Large intestine (tissue), 12 donors: ENCODE measurements at places on chromosomes 3 and 15.

DNA sequence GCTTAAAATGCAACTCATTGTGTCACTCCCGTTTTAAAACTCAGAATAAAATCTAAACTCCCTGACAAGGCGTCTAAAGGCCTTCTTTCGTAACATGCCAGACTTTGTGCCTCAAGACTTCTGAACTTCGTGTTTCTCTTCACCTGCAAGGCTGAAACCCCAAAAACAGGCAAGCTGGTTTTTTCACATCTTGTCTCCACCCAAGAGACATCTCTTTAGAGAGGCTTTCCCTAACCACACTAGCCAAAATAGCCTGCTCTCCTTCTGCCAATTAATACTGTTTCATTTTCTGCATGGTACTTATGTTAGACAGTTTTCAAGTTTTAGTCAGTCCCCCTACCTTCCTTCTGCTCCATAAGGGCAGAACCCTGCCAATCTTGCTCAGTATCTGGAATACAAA, 41.6 kb downstream of the RAF1 start:
- peak; percentile 3 for DNase-seq

DNA sequence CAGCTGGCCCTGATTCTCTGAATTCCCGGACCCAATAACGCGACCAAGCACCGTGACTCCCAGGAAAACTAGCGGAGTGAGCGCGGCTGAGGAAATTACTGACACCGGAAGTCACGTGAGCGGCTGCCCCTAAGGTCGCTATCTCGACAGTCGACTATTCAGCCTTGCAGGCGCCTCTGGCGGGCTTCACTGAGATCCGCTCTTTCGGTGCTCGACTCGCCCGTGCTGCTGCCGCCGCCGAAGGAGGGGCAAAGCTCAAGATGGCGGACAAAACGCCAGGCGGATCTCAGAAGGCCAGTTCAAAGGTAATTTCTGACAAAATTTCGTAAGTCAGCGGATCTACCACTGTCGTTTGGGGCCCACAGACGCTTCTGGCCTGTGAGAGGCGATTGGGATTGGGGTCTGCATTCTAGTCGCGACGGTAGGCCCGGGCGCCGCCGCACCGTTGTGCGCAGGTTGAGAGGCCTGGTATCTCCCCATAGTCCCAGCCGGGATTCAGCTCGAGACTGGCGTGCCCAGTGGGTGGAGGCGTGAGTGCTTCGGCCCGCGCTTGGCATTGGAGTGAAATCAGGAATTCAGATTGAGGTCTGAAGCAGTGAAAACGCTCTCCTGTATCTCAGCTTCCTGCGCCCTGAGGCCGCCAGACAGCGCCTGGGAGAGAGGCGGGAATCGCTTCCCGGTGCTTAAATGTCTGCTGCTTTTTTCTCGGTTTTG, at the start of gene U2SURP:
U2SURP (plus strand) TSS at position 202 of the 714 bp plus-strand sequence; CDS start at position 261, 59 bp downstream.
- DNase-seq, result peak; percentile 99

DNA sequence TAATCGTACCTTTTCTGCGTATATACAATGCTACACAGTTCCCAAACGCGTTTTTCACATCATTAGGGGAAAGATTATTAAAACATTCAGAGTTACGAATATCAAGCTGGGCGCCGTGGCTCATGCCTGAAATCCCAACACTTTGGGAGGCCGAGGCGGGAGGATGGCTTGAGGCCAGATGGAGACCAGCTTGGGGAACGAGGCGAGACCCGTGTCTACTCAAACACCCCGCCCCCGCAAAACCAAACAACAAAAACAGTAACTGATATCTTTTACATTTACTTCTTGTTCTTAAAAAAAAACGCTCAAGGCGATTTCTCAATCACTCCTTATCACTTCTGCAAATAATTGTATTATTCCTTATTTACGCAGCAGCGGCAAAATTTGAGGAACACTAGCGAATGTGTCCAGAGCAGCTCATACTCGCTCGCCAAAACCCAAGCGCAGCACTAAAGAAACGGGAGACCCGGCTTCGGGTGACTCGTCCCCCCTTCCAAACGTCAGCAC, 1.2 kb downstream of the ZBTB11 start:
- peak; percentile 6 for DNase-seq

- DNase-seq, result no peak
Measured at GRCh38 chr3:32996048-32996754, 44.8 kb downstream of the CCR4 start.

DNA sequence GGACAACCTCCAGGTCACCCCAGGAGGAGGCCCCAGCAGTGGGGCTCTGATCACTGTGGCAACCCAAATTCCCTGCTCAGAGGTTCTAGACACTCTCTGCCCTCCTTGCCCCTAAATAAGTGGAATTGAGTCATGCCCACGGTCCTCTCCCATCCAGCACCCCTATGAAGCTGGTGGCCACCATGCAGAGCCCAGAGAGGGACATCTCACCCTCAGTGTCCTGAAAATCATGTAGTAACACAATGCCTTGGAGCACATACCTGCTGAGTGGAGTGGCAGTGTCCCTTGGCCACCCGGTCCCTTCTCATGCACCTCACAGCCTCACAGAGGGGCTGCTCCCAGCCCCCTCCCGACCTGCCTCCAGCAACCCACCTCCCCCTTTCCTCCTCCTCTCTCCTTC, 114.3 kb upstream of the MEF2A start:
- no peak for DNase-seq

- no peak for DNase-seq
Measured at GRCh38 chr3:170679190-170679589, 93.3 kb upstream of the SLC7A14 start.

DNA sequence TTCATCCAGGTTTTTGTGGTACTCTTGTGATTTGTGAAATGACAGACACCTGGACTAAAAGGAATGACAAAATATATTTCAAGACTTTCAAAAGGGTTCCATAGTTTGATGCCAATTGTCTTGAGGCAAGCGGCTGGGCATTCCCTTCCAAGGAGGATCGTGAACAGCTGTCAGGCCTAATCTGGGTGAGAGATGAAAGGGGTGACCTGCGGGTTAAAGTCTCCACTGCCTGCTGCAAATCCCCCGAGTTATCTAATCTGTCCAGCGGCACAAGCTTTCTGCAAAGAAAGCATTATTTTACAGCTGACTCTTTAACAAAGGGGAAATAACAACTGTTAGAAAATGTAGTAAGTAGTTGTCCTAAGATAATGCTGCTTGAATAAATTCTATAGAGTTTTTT, 128.7 kb upstream of the MB21D2 start:
- peak; percentile 55 for DNase-seq

DNA sequence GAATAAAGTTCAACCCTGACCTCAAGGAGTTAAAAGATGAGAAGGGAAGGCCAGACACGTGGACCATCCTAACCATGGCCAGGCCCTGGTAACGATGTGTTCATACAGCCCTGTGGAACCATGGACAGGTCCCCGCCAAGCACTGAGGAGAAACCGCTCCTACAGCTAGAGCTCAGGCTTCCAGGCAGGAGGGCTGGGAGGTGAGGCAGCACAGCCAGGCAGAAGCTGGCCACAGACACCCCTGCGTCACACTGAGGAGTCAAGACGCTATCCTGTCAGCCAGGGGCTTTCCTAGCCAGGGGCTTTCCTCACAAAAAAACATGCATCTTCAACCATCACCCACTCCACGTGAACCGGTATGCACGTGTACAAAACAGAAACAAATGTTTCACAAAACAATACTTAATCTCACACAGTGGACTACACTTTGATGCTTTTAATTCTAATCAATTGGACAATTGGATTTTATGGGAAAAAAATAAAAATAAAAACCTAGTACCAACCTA, 73.2 kb downstream of the TBC1D2B start:
- no peak for DNase-seq

GRCh38 chr3:130826516-130827182, 67.2 kb upstream of the ATP2C1 start:
- peak; percentile 40 for DNase-seq

- DNase-seq, result no peak
Measured at GRCh38 chr3:160781863-160782262, 25.8 kb downstream of the PPM1L start.

DNA sequence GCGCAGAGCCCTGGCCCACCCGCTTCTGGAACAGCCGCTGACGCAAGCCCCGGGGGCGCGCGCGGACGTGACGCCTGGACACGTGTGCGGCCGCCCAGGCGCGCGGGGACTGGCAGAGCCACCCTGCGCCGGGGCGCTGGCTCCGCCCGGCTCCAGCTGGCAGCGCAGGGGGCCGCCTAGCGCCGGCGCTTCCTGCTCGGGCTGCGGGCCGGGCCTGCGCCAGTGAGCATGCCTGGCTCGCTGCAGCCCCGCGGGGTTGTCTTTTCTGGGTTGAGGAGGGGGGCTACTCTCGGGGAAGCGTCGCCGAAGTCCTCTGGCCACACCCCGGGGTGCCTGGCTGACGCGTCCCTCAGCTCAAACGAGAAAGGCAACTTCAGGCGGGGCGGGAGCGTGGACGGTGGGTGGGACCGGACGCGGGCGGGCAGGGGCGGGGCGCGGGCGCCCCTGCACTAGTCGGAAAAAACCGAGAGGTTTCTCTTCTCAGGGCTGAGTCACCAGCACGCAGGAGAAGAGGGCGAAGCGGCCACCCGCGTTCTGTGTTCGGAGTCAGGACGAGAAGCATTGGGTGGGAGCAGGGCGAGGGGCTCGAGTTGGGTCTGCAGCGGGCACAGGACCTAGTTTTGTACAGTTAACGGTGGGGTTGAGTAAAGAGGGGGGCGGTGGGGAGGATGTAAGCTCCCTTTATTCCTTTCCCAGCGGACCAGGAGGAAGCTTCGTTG, at the start of gene SIAH2:
SIAH2 (minus strand) TSS at position 48 of the 719 bp plus-strand sequence. CDS start 320 bp downstream, outside the sequence.
- peak; percentile 93 for DNase-seq

GRCh38 chr3:38536671-38537070, 40.5 kb downstream of the EXOG start:
- DNase-seq, result no peak

DNA sequence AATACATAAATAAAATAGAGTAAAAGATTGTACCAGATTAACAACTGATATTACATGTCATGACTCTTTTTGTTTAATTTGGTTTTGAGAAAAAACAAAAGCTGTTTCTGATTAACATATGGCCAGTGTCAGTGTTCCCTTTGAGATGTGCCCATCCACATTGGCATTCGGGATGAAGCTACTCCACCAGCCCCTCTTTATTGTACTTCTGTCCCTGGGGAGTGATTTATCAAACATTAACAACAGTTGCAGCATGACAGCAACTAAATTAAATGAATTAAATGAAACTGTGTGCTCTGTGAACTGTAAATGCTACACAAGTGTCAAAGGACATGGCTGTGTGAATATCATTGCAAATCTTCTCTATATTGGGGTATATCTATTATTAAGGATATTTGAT, 25.9 kb upstream of the MTMR10 start:
- no peak for DNase-seq

DNA sequence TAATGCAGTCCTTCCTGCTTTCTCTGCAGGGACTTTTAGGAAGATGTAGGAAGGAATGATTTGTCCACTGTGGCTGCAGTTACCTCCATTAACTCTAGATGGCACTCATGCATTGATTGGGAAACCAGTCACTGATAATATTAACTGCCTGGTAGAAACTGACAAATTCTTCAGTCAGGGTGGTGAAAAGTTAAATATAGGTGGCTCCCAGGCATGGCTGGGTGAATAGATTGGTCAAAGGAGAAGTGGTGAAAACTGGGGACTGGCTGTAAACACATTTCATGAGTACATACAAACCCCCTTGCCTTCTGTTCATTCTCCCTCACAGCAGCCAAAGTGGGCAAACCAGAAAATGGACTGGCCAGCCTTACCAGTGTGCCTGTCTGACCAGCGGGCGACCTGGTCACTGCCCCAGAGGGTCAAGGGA, 333.4 kb downstream of the THSD4 start:
- peak; percentile 60 for DNase-seq

DNA sequence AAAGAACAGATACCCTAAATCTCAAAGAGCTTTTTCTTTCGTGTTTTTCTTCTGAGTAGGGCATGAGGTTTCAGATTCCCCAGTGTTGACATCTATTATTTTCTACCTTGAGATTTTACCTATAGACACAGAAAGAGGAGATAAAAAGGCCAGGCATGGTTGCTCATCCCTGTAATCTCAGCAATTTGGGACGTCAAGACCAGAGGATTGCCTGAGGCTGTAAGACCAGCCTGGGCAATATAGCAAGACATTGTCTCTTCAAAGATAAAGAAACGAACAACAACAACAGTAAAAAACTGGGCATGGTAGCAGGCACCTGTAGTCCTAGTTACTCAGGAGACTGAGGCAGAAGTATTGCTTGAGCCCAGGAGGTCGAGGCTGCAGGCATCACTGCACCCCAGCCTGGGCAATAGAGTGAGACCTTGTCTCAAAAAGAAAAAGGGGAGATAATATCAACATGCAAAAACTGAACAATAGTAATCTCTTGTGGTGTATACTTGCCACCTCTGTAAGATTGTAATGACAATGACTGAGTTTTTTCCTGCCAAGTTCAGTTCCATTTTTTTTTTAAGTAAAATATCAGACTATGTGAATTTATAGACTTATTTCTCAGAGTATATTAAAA, 71.3 kb downstream of the MBNL1 start:
- DNase-seq, result no peak

DNA sequence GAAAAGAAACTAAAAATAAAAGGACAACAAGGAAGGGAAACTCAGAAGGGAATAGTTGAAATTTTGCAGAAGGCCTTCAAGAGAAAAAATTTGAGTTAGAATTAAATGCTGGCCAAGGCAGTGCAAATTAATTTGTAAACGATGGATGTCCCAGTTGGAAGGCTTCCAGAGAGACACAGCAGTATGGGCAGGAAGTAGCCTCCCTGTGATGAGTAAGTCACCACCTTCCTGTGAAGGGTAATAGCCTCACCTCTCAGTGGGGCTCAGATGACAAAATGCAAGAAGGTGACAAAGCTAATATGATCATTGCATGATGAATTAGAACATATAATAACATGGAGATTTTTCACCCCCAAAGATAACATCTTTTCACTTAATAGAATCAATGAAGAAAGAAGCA, 27.3 kb upstream of the TMCO5A start:
- DNase-seq, result no peak

DNA sequence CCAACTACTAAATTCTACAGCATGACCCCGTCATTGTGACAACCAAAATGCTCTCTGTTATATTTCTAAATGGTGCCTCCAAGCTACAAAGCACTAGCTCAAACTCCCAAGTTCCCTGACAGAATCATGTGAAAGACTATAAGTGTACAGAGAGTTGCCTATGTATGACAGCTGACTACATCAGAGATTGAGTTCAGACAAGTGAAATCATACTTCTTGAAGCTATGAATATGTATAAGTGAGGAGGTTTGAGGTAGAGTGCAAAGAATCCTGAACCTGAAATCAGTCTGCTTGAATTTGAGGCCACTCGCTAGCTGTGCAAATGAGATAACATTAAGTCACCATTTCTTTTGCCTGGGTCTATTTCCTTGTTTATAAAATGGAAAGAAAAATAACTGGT, 63.9 kb upstream of the TP63 start:
- DNase-seq, result no peak
